NCI-H2107 (cell line): ENCODE measurements at places on chromosomes 13 and 19.

DNA sequence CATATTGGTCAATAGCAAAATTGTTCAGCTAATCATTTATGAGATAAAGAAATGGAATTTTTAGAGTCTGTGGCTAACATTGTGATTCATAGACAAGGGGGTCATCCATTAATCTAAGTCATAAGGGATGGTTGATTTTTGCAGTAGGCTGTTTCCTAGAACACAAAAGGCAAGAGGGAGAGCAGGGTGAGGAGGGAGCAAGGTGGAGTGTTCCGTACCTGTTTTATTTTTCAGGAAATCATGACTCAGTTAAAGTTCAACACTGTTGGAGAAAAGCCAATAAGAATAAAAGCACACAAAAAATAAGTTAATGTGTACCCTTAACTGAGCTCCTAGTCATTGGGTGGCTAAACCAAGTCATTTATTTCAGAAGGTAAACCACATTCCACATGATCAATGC lies 512.4 kb upstream of the ATXN8OS start:
- no peak for DNase-seq

GRCh38 chr13:52156724-52157261 lies 2.6 kb downstream of the NEK3 start:
- no peak for DNase-seq

DNA sequence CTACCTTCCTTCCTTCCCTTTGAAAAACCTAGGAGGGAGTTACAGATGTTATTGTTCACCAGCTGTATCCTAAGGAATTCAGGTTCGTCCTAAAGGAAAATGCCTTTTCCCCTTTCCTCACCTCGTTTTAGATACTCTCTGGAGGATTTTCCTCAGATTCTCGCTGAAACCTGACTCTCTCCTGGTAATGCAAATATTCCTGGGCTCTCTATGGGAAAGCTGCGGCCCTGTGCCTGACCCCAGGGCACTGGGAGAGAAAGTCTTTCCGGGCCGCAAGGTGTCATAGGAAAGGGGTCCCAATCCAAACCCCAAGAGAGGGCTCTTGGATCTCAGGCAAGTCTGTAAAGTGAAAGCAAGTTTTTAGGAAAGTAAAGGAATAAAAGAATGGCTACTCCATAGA lies 13.1 kb upstream of the OR1M1 start:
- no peak for DNase-seq

DNA sequence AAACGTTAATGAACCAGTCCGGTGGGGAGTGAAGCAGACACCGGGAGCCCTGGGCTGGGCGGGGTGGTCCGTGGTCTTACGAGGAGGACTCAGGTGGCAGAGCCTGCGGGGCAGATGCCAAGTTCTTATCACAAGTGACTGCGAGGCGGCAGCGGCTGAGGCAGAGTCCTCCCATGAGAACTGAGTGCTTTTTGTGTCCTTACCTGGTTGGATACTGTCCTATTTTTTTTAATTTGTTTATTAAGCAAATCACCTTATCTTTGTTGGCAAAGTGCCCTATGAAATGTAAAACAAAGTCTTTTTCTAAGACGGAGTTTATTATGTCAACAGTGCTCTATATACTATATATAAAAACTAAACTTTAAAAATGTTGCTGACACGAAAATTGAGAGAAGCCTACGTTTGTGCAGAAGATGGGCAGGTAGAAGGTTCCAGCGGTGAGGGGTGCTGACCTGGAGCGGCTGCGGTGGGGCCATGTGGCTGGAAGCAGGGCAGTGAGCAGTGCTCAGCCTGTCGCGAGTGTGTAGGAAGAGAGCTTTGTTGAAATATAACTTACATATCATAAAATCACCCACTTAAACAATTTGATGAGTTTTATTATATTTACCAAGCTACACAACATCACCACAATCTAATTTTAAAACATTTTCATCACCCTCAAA lies 82.2 kb downstream of the ATP11A start:
- DNase-seq: no peak

DNA sequence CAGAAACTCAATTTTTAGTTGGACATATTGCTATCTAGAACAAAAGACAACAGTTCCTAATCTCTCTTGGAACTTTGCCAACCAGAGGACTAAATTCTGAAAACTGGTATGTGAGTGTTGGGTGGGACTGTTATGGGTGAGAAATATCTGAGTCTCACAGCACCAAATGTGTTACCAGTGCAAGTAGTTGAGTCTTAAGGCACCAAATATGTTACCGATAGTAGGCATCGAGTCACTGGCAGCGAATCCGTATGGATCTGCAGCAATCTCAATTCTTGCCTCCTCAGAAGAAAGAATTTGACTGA lies 575.2 kb downstream of the DACH1 start:
- DNase-seq: no peak

DNA sequence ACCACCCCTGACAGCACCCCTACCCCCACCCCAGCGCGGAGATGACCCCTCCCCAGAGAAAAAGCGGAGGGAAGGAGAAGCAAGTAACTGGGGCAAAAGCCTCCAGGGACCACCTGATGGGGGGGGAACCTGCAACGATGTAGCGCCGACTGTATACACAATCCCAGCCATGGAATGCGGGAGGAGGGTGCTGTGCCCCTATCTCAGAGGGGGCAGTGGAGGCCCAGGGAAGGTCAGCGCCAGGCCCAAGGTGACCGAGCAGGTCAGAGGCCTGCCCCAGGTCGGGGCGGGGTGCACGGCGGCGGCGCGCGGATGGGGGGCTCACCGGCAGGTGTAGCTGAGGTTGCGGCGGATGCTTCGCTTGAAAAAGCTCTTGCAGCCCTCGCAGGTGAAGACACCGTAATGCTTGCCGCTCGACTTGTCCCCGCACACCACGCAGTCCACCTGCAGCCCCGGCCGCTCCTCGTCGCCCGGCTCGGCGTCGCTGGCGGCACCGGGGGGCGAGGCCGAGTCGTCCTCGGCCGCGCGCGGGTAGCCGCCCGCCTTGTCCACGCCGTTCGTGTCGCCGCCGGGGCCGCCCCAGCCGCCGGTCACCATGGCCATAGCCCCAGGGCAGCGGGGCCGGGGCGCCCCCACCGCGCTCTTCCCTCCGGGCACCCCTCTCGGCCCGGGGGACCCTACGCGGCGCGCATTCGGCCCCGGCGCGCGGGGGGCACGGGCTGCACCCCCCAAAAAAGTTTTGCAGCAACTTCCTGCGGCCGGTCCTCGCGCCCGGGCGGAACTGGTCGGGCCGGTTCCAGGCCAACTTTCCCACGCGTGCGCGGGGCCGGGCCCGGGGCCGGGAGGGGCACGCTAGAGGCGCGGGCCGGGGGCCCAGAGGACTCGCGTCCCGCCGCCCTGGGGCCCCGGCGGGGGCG lies 843 bp downstream of the NR2F6 start:
- DNase-seq: no peak

DNA sequence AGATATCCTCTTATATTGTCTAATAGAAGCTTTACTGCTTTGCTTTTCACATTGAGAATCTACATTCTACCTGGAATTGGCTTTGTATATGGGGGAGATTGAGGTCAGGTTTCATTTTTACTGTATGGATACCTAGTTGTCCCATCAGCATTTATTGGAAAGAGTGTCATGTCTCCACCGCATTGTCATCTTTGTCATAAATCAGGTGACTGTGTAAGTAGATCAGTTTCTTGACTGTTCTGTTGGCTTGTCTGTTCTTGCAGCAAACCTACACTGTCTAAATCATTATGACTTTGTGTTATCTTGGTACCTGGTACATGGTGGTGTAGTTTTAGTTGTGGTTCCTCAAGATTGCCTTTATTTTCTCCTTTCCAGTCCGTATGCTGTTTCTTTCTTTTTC lies 5.8 kb downstream of the URI1 start:
- DNase-seq: no peak

GRCh38 chr19:51721905-51722304 lies 1.9 kb downstream of the HAS1 start:
- DNase-seq: no peak

DNA sequence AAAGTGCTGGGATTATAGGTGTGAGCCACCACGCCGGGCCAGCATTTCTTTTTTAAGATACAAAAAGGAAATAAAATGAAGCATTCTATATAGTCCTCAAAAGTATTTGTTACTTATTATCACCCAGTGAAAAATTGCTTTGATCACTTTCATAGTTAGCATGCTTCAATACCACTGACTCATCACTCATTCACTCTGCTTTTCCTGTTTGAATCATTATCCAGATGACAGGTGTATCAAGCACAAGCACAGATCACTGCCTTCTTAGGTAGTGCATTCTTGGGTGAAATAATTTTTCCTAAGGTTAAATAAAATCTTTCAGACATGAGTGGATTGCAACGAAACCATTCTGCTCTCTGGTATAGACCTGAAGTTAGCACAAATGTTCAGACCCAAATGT lies 35.8 kb upstream of the SPART start:
- DNase-seq: no peak

DNA sequence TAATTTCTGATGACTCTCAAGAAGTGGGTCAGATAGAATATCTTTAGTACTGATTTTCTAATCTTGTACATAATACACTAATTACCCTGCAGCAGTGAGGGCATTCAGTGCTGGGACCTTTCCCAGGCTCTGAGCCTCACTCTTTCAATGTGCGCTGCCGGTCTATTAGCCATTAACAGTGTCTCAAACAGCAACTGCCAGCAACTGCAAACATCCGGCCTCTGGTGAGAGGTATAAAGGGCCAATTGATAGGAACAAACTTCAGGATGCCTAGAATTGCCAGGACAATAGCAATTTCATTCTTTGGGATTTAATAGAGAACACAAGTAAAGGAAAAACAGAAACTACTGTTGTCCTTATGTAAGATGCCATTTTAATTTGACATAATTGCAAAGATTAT lies 604.4 kb upstream of the SPRY2 start:
- DNase-seq: no peak

- no peak for DNase-seq
Measured at GRCh38 chr13:40556453-40556852, 110.0 kb downstream of the FOXO1 start.

- no peak for DNase-seq
Measured at GRCh38 chr19:19250196-19250801, 22.8 kb downstream of the TM6SF2 start.

DNA sequence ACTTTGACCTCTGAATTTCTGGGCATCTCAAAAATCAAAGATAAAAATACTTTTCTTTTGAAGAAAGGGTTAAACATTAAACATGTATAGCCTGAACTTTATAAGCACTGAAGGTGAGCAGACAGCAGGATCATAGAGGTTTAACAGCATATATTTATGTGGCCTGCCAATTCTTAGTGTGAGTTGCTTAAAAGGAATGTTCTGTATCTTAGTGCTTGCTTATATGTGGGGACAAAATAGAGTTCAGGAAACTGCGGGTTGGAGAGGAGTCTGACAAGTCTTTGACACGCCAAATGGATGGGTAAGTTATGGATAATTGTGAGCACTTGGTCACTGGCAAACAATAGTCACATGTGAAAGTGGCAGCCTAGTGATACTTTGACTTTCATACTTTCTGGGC lies 1419.4 kb upstream of the SPRY2 start:
- no peak for DNase-seq

GRCh38 chr13:47945738-47946137 lies 55.3 kb downstream of the SUCLA2 start:
- DNase-seq: no peak
